ENCODE measurements at places on chromosomes 3 and 15.

DNA sequence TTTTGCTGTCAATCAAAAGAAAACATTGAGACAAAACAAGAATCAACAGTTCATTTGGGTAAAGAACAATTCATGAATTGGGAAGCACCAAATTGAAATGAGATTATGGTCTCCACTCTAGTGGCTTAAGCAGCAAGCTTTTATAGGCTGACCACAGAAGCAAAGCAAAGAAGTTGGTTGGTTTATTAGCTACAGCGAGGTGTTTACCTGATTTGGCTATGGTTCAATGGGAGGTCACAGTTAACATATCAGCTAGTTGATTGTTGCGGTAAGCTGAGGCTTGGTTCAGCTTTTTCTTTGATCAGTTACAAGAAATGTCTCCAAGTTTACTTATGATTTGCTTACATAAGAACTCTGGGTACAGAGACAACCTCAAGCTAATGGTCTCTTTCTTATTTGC is 640.5 kb upstream of the GOLIM4 start:
- DNase-seq: no peak

GRCh38 chr15:63801171-63801570 is 32.6 kb downstream of the HERC1 start:
- DNase-seq: no peak

DNA sequence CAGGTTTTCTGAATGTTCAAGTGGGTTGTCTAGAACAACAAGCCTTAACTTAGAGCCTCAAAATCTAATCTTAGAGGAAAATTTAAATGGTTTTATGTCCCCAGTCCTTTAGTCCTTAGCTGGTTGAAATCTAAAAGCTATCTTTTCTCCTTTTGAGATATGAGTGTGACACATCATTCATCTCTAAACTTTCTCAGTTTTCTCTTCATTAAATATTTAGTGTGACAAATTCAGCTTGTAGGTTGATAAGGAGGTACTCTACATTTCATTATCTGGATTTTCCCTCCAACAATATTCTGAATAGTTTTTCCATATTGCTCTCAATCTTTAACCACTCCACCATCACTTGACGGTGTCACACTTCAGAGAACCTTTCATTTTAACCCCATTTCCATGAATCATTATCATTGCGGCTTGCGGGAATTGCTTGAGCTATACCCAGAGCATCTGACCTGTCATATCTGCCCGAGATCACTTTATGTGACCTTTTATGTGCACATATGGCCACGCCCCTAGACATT is 16.1 kb upstream of the ATP8B4 start:
- no peak for DNase-seq

DNA sequence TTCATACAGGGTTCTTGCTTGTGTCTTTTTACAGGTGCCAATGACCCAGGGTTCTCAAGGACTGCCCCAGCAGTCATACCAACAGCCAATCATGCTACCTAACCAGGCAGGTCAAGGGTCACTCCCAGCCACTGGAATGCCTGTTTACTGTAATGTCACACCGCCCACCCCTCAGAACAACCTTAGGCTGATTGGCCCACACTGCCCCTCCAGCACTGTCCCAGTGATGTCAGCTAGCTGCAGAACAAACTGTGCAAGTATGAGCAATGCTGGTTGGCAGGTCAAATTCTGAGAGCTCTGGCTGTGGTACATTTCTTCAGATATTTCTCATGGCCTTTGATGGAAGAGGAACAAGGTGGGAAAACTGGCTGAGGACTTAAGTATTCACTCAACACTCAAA is 154.3 kb downstream of the ARPP21 start:
- no peak for DNase-seq

- no peak for DNase-seq
Measured at GRCh38 chr15:48876057-48876456, 1.9 kb upstream of the EID1 start.

DNA sequence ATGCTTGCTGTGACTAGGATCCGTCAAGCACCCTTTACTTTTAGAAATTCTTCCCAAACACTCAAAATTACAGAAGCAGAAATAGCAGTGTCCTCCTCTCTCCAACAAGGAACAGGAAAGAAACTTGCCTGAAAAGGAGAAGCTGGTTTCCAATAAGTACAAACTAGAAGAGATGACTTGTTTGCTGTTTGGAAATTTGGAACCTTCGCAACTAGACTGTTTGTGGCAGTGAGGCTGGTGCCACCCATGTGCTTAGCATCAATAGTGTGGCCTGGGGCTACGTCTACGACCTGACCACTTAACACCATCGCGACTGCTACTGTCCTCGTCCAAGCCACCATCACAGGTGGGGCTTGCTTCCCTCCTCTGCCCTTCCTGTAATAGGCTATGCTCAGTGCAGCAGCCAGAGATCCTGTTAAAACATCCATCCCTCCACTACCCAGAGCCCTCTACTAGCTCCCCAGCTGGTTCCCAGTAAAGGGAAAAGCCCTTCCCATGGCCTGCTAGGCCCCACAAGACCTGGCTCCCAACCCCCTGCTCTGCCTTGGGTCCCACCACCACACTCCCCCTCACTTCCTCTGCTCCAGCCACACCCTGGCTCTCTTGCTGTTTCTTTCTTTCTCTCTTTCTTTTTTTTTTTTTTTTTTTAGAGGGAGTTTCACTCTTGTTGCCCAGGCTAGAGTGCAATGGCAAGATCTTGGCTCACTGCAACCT is 52.6 kb upstream of the CCR2 start:
- no peak for DNase-seq
